ENCODE measurements at places on chromosomes 11 and 22.

DNA sequence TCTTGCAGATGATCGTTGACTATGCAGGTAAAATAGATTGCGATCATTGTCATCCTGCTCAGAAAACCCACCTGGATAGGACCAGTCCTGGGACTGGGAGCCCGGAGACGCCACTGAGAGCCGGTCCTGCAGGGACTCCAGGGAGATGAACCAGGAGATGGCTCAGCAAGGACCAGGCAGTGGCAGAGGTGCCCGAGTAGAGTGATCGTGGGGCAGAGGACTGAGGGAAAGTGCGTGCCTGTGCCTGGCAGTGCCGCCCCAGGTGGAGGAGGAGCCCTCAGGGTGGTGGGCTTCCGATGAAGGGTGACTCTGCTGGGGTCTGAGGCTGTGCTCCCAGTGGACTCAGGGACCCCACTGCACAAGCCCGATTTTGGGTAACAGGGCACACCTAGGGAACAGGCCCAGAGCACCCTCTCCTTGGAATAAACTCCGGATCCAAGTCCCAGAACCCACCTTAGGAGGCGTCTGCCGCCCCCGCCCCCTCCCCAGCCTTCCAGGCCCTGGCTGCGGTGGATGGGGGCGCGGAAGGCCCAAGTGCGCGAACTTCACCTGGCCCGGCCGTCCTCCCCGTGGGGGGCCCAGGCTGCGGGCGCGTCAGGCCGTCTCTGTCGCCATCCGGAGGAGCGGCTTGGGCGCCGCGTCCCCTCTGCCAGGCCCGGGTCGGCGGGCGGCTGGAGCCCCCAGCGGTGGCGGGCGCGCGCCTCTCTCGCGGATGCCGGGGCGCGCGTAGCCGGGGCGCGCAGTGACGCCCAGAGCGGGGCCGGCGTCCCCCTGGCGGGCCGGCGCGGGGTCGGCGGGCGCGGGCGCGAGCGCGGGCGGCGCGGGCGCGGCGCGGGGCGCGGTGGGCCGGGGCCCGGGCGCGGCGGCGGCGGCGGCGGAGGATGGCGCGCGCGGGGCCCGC, 1338.8 kb downstream of the BRD1 start:
- DNase-seq = no peak

DNA sequence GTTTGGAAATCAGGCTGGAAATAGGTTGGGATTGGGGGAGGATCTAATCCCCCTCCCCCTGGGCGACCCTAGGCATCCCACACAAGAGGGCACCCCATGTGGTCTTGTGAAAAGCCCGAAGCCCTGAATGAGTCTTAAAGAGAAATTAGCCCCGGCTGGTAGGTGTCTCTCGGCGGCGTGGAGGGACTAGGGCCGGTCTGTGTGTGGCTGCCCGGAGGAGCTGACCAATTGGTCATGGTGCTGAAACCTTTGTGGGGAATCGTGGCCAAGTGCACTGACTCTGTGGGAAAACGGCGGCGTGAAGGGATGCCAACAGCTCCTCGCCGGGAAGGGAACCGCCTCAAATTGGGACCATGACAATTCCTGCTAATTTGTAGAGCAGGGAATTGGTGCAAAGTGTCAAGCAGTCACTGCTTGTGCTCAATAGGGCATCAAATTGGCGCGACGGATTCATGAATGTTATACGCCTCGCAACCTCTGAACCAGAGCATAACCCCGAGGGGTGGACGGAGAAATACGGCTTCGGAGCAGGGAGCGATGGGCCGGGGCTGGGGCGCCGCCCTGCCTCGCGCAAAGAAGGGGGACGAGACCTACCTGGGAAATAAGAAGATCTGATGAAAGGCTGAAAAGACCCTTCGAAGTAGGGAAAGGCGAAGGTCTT, 1.5 kb downstream of the DBX1 start:
- no peak for DNase-seq

- DNase-seq = no peak
Observed at GRCh38 chr22:23889620-23890019, 4.6 kb upstream of the MIF start.

GRCh38 chr22:42613872-42614301, 796 bp downstream of the POLDIP3 start:
- peak; percentile 34 for DNase-seq

DNA sequence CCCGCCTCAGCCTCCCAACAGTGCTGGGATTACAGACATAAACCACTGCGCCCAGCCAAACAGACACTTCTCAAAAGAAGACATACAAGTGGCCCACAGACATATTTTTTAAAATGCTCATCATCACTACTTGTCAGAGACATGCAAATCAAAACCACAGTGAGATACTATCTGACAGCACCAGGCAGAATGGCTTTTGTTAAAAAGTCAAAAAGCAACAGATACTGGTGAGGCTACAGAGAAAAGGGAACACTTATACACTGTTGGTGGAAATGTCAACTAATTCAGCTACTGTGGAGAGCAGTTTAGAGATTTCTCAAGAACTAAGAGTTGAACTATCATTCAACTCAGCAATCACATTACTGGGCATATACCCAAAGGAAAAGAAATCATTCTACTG, 67.0 kb downstream of the ARHGAP20 start:
- DNase-seq = no peak

- peak; percentile 67 for DNase-seq
Observed at GRCh38 chr11:2929531-2929949, 320 bp upstream of the PHLDA2 start.

DNA sequence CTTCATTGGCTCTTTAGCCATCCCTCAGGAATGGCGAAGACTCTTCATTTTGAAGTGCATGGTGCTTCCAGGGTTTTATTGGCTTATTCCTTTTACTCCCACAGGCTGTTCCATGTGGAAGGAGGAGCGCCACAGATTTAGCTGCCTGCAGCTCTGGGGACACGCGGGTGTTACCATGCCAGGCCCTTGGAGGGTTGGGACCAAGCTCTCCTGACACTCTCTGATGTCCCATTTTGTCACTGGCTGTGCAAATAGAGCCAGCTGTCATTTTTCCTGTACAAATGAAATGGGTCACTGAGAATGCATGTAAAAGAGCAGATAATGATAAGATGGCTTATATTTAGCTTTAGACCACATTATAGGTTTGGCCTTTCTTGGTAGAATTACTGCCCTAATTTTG, 9.2 kb downstream of the THYN1 start:
- DNase-seq = no peak

GRCh38 chr22:26658671-26659478, 1.5 kb downstream of the MIAT start:
- peak; percentile 91 for DNase-seq

DNA sequence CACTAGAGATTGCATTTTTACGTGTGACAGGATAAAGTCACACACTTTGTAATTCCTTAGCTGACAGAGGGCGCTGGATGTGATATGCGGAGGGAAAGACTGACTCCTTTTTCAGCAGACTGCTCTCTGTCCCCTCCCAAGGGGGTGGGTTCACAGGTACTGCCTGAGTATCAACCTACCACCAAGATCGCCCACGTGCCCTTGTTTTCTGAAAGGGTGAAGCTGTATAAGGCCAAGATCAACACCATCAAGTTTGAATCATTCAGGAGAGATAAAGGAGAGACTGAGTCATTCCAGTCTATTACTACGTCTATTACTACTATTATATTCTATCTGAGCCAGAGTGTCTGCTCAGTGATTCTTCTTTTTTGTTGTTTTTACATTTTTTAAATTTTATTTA, 30.7 kb downstream of the BUD13 start:
- peak; percentile 19 for DNase-seq

- DNase-seq = no peak
Observed at GRCh38 chr11:82909015-82909640, 7.6 kb downstream of the DDIAS start.

DNA sequence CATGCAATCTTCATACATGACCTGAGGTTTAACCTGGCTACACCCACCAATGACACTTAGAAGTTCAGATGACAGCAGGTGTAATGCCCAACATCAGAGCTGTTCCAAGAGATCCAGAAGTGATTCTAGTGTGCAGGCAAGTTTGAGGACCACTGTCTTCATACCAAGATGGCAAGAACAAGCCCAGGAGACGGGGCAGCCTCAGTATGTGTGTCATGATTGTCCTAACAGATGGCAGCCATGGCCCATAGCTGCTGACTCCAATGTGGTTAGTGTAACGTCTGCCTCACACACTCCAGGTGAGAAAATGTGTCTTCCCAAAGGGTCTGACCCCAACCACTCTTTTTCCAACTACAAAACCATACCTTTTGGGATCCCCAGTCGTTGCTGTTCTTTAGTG, 97.3 kb downstream of the ETS1 start:
- DNase-seq = no peak

- no peak for DNase-seq
Observed at GRCh38 chr11:69157156-69157821, 1.6 kb downstream of the SMIM38 start.

DNA sequence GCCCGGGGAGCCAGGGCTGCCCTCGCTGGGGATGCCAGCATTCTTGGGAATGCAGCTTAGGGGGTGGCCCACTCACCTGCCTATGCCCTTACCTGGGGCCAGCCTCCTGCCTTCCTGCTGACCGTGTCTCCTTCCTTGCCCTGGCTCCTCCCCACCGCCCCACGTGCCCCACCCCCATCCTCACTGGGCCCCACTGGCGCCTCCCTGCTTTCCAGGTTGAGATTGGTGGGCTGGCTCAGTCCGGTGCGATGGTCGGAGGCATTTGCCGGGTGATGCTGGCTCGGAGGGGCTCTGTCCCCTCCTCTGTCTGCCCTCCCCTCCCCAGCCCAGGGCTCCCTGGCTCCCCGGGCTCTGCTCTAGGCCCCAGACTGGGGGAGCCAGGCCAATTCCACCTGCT, 34.1 kb upstream of the GRAMD4 start:
- no peak for DNase-seq

DNA sequence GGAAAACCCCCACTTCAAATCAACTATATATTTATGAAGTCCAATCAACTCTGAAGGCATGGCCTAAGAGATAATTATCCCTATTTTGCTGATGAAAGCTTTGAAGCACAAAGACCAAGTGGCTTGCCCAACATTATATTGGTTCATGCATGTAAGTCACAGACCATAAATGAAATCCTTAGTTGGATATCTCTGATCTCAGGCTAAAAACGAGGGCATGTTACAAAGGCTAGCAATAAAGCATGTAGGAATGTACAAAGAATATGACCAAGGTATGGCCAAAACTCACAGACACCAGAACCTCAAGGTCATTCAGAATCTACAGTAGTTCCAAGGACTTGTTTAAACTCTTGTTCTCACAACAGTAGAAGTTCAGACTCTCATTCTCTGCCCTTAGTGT, 100.2 kb upstream of the SESN3 start:
- DNase-seq = no peak

- DNase-seq = no peak
Observed at GRCh38 chr11:102833731-102834130, 9.7 kb downstream of the MMP3 start.

DNA sequence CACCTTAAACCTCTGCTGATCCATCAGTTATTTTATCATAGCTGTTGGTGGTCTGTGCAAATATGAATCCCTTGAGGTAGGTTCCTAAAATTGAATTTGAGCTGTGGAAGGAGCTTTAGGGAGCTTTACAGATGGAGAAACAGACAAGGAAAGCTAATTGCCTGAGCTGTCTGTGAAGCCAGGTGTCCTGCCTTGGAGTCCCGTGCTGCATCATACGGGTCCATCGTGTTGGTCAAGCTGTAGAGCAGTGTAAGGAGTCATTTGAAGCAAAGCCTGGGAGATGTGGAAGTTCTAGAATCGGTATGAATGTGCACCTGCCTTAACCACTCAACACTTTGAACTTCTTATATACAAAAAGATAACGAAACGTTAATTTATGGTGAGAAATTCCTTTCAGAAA, 1.0 kb downstream of the POLA2 start:
- peak; percentile 20 for DNase-seq

DNA sequence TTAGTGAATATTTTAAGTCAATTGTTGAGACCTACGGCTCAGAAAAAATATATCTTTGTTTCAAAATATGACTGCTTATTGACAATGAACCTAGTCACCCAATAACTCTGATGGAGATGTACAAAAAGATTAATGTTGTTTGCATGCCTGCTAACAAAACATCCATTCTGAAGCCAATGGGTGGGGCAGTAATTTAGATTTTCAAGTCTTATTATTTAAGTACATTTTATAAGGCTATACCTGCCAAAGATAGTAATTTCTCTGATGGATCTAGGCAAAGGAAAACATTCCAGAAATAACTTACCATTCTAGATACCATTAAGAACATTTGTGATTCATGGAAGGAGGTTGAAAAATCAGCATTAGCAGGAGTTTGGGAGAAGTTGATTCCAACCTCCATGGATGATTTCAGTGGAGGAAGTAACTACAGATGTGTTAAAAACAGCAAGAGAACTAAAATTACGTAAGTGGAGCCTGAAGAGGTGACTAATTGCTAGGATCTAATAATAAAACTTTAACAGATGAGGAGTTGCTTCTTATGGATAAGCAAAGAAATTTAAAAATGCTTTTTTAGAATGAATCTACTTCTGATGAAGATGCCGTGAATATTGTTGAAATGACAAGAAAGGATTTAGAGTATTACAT, 26.4 kb upstream of the OR8D2 start:
- DNase-seq = no peak

DNA sequence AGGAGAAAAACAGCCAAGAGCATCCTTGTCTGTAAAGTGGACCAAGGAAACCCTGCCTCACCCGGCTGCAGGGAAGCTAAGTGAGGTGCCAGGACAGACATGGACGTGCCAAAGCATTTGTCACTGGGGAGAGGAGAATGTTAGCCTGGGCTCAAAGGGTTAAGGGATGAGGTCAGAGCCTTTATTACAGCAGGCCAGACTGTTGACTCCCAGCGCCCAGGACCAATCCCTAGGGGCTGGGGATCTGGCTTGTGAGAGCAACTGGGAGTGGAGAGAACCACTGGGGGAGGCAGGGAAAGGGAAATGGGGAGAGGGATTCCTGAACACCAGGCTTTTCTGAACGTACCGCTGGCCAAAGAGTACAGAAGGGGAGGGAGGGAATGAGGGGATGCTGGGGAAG, 2.6 kb downstream of the CHRM1 start:
- DNase-seq = no peak

- no peak for DNase-seq
Observed at GRCh38 chr11:117538263-117539135, 210.8 kb downstream of the CEP164 start.

GRCh38 chr11:130159657-130160497, at the start of gene ST14:
Gene ST14 (plus strand): TSS chr11:130159782. CDS start chr11:130159980, 198 bp downstream.
- DNase-seq = peak; percentile 30

GRCh38 chr11:17211286-17211685, 3.5 kb upstream of the PIK3C2A start:
- no peak for DNase-seq

- DNase-seq = no peak
Observed at GRCh38 chr11:17939542-17939941, 73.3 kb downstream of the SERGEF start.

DNA sequence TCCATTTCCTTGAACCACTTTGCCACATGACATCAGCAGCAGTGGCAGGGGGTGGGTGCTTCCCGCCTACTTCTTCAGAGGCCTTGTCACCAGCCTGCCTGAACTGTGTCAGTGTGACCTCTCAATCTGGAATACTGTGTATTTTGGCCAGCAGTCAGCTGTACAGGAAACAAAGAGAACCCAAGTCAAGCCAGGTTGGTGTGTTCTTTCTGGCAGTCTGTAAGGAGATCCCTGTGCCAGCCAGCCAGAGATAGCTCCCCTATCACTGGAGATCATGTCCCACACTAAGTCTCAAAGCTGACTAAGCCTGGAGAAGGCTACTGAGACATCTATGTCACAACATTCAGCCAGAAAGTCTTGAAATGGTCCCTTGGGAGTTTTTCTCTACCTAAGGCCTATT, 142.1 kb downstream of the TRPC6 start:
- no peak for DNase-seq

- DNase-seq = no peak
Observed at GRCh38 chr11:102384419-102385079, 37.5 kb downstream of the BIRC2 start.

GRCh38 chr11:134157451-134157850, 66.3 kb downstream of the NCAPD3 start:
- no peak for DNase-seq

Data from stimulated activated CD4-positive, alpha-beta T cell treated with anti-CD3 and anti-CD28 coated beads, Interleukin-15, amount 100 ng/mL, for 24 hours (primary cell).